MG63 (cell line): ENCODE measurements at places on chromosomes 2 and 18. TPM values are rescaled to one million over a fixed set of nuclear protein-coding genes. Genes with fewer than 3 reads are reported as not detected.

PREB gene
- total RNA-seq = 60.5 and 84.3 TPM in 2 replicates

AFF3 gene
- total RNA-seq = 1.9 and 6.1 TPM in 2 replicates

NDC80 gene
- 43.0 and 67.2 TPM in 2 replicates for total RNA-seq

FASTKD1 gene
- total RNA-seq = 14.7 and 26.0 TPM in 2 replicates

CNNM3 gene
- 7.1 and 8.5 TPM in 2 replicates for total RNA-seq

RBFA gene
- 35.0 and 50.7 TPM in 2 replicates for total RNA-seq

ASB18 gene
- total RNA-seq = not detected in 2 replicates

CDH7 gene
- not detected in 2 replicates for total RNA-seq

CPO gene
- total RNA-seq = not detected in 2 replicates
